ENCODE measurements at places on chromosomes 3 and 15.

DNA sequence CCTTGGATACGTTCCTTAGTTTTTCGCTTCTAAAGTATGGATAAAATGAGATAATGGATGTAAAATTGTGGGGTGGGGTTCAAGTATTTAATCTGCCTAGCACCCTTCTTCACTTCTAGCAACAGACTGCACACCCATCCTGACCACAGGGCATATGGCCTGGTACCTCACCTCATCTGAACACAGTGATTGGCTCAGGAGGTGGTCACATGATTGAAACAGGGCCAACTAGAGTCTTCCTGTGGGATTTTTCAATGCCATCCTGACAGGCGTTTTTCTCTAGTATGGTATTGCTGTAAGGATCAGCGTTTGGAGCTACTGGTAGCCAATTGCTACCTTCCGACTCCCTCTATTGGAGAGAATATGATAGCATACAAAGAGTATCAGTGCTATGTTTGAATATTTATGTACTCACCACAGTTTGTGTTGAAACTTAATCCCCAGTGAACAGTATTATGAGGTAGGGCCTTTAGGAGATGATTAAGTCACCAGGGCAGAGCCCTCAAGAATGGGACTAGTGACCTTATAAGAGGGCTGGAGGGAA is 172.2 kb downstream of the PPM1L start:
- DNase-seq: no peak

GRCh38 chr15:73897441-73898261 is 24.3 kb downstream of the TBC1D21 start:
- DNase-seq: peak; percentile 19

DNA sequence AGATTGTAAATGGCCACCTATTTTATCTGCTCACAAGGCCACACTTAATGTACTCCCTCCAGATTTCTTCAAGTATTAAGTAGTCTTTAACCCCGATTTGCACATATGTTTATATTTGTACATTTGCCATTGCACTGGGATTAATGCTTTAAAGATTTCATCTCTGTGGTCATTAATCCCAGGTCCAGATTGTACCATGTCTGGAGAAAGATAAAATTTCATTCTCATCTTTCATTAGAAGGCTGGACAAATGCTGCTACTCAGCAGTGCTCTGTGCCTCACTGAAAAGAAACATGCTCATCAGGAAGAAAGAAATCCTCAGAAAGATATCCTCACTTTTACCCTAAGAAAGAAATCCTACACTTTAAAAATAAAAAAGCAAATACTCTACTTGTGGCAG is 62.5 kb upstream of the LRRC3B start:
- DNase-seq: no peak

- DNase-seq: no peak
Observed at GRCh38 chr3:131361464-131362421, 19.8 kb upstream of the NUDT16 start.

DNA sequence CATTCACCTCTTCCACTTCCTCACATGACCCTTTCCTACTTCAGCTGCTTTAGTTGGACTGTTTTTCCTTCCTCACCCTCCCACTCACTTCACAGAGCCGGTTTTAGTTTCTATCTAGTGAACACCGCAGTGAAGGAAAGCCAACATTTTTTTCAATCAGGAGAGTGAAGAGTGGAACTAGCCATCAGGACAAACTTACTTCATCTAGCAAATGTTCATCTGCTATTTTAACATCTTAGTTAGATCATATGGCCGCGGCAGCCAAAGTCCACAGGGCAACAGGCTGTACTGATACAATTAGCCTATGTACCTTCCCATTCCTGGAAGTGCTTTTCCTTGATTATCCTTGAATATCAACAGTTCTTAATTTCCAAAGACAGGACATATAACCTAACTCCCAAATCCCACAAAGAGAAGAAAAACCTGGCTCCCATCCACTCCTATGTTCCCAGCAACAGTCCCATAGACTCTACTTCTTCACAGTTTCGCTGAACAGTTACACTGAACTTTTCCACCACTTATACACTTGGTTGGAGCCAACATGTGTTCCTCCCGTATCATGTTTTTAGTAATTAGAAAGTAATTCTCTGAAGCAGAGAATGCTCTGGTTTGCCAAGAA is 456.2 kb upstream of the THBS1 start:
- DNase-seq: no peak

Measured in NCI-H1048 (cell line).